Cardiac fibroblast (primary cell): ENCODE measurements at places on chromosomes 4 and X.

DNA sequence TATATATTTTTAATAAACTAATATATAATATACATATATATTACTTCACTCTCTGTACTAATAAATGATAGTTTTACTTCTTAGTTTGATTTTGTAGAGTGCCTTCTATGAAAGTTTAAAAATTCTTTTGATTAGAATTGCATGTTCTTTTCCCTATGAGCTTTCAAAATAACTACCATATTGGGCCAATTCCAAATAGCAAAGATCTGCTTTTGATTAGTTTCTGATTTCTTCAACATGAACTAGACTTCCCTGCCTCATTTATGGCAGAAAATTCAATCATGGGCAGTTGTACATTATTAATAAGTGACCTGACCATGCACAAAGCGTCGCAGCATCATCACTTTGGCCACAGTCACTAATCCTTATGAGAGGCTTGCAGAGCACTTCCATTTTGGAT lies 48.9 kb upstream of the TEX13A start:
- no peak for DNase-seq

- DNase-seq = no peak
These were observed 63.0 kb downstream of the CPZ start for GRCh38 chr4:8655411-8656184.

DNA sequence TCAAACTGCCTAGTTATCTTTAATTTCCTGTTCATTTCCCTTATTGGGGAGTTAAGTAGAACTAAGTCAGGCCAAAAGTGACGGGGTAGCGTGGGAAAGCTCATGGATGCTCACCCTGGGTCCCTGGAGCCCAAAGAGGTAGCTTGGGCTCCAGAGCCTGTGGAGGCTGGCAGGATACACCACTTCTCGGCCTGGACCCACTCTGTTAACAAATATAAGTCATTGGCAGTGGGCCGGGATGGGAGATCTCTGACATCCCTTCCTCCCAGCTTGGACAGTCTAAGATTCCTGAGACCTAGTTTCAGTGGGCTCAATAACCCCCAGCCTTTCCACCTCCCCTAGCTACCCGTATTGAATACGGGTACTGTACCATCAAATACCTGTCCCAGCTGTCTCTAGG lies 106.1 kb downstream of the EFNB1 start:
- no peak for DNase-seq

GRCh38 chrX:113743069-113743468 lies 840.8 kb upstream of the HTR2C start:
- no peak for DNase-seq

DNA sequence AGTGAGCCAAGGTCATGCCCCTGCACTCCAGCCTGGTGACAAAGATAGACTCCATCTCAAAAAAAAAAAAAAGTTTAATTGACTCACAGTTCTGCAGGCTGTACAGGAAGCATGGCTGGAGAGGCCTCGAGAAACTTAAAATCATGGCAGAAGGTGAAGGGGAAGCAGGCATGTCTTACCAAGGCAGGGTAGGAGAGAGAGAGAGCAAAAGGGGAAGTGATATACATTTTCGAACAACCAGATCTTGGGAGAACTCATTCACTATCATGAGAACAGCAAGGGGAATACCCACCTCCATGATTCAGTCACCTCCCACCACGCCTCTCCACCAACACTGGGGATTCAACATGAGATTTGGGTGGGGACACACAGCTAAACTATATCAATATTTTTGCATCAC lies 315.2 kb upstream of the HTR2C start:
- DNase-seq = no peak

GRCh38 chr4:5192271-5192670 lies 141.0 kb downstream of the STK32B start:
- DNase-seq = no peak

DNA sequence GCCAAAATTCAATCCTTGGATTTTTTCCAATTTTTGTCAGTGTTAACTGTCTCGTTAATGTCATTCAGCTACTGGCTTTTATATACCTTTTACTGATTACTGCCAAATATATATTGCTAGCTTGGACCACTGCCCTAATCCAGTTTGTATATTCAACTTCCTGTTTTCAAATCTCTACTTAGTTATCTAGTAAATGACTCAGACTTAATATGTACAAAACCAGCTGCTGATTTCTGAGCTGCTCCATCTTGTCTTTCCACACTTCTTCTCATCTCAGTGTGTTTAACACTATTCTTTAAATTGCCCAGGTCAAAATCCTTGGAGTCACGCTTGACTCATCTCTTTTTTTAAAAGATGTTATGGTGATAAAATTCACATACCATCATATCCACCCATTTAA lies 1196.7 kb downstream of the RAPGEF2 start:
- no peak for DNase-seq
